Left ventricle myocardium inferior (tissue), 1 donor: ENCODE measurements at places on chromosomes 5 and 9.
A peak's percentile ranks its signal among the peaks of the same experiment; 100 is the strongest.

DNA sequence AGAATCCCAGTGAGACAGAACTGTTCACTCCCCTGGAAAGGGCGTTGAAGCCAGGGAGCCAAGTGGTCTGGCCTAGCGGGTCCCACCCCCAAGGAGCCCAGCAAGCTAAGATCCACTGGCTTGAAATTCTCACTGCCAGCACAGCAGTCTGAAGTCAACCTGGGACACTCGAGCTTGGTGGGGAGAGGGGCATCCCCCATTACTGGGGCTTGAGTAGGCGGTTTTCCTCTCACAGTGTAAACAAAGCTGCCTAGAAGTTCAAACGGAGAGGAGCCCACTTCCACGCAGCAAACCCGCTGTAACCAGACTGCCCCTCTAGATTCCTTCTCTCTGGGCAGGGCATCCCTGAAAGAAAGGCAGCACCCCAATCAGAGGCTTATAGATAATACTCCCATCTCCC is 45.1 kb upstream of the PTGER4 start:
- no peaks in the 10 kb centered on the region for H3K4me1 ChIP-seq
- no peak for DNase-seq
- no peak overlapping the region for H3K4me3 ChIP-seq
- H3K27me3 ChIP-seq, result no peaks in the 10 kb centered on the region

DNA sequence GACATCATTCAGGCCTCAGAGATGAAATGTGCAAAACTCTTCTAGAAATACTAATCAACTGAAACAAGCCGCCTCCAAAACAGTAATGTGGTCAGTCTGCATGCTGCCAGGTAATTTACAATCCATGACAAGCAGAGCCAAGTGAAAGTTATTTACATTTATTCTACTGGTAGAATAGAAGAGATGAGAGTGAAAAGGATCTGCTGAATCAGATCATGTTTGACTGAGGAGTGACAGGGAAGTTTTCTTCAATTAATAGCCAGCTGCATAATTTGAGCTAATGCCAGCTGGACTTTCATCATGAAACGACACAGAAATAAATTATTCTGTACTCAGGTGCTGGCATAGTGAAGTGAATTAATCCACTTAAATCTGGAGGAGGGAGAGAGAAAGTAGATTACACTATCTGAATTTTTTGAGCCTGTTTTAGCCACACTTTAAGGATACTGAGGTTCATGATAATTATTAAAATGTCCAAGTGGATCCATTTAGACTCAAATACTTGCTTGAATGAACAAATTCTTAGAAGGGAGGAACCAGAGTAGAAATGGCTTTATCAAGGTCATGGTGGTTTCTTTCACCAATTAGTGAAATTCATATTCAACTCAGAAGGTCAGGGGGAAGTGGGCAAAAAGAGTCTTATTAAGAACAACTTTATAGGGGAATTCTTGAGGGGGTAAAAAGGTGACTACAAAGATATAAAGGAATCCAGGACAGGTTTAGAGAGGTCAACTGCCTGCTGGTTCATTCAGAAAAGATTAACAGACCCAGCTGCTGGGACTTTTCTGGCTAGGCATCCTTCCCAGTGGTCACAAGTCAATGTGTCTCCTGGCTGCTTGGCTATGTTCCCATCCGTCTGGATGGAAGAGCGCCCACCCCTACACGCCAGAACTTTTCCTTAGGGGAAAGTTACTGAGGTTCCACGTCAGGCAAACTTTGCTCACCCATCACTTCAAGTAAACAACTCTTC is 350.4 kb downstream of the PDE4D start:
- H3K36me3 ChIP-seq, result no peaks in the 10 kb centered on the region
- no peak overlapping the region for H3K4me3 ChIP-seq
- peaks cover 29% of the 10 kb centered on the region for H3K4me1 ChIP-seq
- peak overlapping the region; percentile 21 for H3K27ac ChIP-seq
- no peaks in the 10 kb centered on the region for H3K27me3 ChIP-seq

- DNase-seq, result no peak
- no peaks in the 10 kb centered on the region for H3K27me3 ChIP-seq
- H3K4me3 ChIP-seq, result no peak overlapping the region
Measured at GRCh38 chr5:57411982-57412381, 70.6 kb downstream of the ACTBL2 start.

DNA sequence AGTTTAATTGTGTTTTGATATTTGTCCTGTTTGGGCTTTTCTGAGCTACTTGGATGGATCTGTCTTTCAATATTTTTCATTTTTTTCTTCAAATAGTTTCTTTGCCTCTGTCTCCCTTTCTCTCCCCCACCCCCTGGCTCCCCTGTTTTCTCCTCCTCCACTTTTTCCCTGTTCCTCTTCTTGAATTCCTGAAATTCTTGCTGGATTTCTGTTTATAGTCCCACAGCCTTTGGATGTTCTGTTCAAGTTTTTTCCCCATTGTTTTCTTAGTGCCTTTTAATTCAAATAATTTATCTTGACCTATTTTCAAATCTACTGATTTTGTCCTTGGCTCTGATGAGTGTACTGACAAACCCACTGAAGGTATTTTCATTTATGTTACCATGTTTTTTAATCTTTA is 113.0 kb downstream of the VPS13A start:
- H3K36me3 ChIP-seq, result peaks cover 19% of the 10 kb centered on the region
- no peaks in the 10 kb centered on the region for H3K4me1 ChIP-seq
- H3K4me3 ChIP-seq, result no peak overlapping the region
- H3K27ac ChIP-seq, result no peak overlapping the region
